CD4-positive, alpha-beta T cell treated with Interferon gamma for 1 hour (primary cell): ENCODE measurements at places on chromosomes 7 and 10.

DNA sequence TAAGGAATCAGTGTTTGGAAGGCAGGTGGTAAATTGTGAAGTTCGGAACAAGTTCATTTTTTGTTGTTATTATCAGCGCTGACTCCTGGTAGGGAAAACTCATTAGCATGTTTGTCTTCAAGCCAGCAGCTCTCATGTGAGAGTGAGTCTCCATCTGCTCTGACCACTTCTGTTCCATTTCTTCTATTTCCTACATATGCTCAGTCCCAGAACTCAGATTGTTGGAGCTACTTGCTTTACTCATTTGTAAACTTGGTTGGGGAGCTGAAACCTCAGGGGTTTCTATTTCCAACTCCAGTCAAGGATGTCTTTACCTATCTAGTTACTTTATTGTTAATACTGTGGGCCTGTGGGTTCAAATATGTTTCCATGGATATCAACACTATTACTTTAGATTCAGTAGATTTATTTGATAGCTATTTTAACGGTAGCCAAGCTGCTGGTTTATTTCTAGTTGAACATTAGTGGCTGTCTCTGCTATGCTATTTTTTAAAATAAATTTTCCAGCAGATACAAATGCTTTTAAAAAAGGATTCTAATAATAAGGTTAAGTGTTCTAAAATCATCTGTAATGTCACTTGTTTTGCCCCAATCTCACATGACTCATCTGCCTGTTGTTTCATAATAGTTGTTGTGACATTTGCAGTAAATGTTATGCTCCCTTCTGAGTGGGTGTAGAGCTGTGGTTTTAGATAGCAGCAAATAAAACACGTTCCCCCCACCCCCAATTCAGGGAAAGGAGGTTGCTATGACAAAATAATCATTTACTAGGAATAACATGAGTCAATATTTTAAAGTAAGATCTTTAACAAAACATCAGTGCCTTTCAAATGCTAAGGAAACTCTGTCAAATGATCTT, 143.3 kb downstream of the HDAC9 start:
- peak; percentile 38 for DNase-seq

- no peak for DNase-seq
These were observed 81.9 kb upstream of the TRIL start for GRCh38 chr7:29039821-29040578.

DNA sequence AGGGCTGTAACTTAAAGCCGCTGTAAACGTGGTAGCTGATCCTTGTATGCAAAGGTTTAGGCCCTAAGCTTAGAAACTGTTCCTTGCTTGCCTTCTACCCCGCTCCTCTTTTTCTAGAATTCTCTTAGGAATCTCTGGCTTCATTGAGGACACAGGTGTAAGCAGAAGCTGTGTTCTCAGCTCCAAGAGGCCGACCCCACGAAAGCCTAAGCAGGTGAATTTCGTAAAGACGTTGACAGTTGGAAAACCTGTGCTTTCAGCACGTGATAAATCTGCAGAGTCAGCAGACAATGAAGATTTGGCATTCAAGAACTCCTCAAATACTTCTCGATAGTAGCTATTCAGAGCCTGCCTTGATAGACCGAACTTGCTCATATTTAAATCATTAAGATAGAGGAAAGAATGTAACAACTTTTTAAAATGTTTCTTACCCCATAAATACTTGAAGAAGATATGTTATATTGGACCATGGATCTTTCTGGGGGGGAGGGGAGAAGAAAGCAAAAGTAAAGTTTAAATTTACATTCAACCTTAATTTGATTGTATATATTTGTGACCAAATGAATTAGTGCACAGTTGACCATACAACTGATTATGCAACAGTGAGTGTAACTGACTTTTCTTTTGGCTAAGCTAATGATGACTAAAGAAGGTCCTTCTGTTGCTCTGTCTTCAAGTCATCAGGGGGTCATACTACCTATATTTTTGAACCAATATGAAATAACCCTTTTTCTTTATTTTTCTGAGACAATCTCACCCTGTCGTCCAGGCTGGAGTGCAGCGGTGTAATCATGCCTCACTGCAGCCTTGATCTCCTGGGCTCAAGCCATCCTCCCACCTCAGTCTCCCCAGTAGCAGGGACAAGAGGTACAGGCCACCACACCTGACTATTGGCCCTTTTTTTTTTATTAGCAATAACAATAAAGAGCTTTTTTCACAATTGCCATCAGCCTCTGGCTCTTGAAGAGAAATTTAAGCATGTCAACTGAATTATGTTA, 1.2 kb upstream of the GDI2 start:
- DNase-seq, result no peak

DNA sequence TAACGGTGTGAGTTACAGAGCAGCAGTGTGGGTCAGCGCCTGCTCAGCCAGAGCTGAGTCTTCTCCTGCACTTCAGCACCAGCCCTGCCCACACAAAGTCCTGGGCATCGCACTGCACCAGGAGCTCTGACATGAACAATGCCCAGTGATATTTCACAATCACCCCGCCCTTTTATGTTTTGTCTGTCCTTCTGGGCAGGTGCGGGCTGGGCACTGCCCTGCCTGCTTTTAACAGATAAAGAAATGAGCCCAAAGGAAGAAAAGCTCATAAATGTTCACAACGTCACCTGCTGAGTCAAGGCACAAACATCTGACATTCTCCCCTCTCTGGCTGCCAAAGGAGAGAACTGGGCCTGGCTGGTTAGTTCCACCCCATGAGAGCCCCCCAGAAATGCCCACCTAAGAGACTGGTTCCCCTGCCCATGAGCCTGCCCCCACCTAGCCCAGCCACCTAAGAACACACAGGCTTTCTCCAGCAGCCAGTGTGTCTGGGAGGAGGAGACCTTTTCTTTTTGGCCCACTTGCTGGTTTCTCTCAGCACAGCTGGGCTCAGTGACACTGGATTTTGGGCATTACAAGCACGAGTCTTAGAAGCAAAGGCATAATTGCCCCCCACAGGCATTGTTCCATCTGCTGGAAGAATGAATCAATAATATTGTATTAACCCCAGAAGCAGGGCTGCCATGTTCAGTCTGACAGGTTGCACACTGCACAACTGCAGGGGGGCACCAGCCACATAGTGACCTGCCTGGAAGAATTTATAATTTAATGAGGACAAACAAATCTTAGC, 22.3 kb downstream of the CALML3 start:
- DNase-seq, result no peak

DNA sequence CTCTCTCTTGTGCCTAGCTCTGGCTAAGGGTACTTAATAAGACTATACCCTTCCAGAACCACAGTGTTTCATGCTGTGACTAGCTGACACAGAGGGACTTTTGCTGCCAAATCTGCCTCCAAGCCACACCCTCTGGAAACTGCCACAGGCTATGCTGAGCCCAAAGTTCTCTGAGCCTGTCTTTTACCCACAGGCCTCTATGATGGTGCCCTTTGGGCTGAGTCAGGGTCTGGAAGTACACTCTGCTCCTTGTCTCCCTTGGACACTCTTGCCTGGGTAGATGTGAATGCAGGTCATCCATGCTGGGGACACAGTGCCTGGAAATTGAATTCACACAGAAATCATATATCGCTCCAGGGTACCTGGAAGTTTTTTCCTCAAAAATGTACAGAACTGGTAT, 22.6 kb downstream of the DYDC1 start:
- DNase-seq, result no peak

- DNase-seq, result no peak
These were observed 346.5 kb downstream of the GRID1 start for GRCh38 chr10:86020134-86020533.

GRCh38 chr10:117936141-117936540, 110.6 kb downstream of the RAB11FIP2 start:
- DNase-seq, result no peak

- DNase-seq, result no peak
These were observed 135.5 kb downstream of the IQUB start for GRCh38 chr7:123398921-123399320.

DNA sequence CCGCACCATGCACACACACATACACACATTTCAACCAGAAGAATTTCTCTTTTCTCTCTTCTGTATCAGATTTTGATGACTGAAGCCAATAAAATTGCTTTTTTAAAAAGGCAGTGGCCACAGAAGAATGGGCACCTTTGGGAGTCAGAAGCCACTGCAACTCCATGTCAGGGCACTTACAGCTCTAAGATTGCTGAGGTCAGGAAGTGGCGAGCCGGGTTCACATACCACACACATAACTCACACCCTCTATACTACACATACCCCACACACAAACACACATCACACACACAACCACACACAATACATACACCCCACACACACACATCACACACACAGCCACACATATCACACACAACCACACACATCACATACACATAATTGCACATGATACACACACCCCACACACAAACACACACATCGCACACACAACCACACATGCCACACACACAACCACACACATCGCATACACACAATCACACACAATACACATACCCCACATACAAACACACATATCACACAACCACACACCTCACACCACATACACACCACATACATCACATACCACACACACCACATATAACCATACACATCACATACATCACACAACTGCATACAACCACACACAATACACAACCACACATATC, 31.2 kb downstream of the GPRIN2 start:
- DNase-seq, result no peak

DNA sequence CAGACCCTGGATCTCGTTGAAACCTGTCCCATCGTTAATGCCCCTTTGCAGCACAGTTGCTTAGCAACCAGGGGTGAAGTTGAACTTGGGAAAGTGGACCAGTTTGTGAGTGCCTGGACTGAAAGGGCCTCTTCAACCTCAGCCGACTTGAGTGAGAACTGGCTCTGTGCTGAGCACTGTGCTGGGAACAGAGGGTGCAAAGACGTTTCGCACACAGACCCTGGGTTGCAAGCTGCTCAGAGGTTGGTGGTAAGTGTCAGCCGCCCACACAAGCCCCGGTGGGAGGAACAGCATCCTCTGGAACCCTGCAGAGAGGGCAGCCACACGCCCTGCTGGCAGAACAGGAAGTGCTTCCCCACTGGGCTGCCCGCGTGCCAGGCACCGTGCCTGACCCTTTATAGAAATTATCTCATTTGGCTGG, 89.2 kb downstream of the CARD11 start:
- peak; percentile 12 for DNase-seq

DNA sequence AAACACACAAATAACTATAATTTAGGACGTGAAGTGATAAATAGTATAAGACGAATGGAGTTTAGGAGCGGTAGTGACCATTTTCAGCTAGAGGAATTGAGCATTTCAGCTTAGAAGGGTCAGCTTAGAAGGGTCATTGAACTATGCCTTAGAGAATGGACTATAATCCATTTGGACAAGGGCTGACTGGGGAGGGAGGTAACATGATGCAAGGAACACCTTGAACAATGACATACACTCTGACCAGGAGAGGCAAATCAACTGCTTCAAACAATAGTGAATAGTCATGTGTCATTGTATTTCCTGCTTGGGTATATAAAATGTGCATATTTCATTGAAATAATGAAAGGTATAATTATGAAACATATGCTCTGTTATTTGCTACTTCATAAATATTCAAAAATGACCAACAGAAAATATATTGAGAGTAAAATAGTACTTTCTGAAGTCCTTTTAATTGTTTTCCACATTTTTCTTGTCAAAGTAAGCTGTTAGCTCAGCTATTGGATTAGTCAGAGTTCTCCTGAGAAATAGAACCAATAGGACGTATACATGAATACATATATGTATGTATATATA, 40.5 kb upstream of the WASL start:
- no peak for DNase-seq

DNA sequence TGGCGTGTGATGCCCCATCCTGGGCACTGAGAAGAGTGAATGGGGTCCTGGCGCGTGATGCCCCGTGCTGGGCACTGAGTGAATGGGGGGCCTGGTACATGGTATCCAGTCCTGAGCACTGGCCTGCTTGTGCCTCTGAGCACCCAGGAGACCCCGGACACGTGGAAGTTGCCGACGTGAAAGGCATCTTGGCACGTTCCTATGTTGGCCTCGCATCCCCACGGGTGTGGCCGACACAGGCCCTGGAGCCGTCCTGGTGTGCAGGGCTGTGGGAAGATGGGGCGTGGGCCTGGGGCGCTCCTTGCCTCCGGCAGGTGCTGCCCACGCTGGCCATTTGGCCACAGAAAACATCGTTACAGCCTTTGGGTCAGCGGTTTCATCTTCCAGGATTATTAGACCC, 35.5 kb downstream of the CFAP46 start:
- no peak for DNase-seq

DNA sequence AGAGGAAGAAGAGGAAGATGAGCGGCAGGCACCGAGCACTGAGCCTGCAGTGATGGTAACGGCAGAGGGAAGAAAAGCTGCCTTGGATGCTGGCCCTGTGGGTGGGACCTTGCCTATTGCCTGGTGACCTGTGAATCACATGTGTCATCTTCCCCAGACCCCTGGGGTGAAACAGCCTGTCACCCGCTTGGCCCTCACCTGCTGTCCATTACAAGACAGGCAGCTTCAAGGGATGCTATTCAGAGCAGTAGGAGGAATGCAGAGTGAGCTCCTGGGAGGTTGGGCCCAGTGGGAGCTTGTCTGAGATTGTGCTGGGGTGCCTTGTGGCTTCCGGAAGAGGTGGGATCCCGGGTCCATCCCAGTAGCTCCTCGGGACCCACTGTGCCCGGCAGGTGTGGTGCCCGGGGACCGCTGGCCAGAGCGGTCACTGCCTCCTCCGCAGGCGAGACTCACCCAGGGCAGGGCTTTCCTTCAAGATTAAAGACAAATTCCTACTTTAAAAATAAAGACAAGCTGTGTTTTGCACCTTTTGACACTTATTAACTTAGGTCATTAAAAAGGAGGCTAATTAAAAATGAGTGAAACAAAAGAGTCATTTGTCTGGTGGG, 440.2 kb upstream of the MKI67 start:
- DNase-seq, result no peak

DNA sequence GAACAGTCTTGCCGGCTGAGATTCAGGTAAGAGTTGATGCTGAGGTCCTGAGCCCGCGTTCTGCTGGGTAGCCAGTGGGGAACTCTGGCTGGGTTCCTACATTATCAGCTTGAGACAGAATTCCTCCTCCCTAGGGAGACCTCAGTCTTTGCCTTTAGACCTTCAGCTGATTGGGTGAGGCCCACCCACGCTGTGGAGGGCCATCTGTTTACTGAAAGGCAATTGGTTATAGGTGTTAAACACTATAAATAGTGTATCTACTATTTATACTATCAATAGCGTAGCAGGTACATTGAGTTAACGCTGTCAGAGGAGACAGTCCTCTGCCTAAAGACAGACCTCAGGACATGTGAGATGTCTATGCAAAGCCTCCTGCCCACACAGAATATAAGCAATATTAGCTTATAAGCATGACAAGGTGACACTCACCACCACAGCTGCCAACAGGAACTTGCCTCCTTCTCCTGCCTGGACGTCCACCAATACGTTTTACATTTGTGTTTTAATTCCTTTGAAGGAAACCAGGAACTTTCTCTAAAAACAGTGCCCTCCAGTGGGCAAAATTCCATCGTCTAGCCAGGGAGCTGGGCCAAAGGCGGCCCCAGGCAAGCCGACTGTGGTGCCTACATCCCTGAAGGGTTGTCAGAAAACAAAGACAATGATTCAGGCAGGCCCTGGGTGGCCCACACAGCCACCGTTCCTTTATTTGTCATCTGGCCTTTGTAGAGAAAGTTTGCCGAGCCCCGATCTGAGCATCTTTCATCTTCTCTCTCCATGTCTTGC, 58.8 kb downstream of the INSIG1 start:
- no peak for DNase-seq

GRCh38 chr7:69683002-69683401, 84.7 kb downstream of the AUTS2 start:
- no peak for DNase-seq
